ENCODE measurements at places on chromosomes 3 and 15.

DNA sequence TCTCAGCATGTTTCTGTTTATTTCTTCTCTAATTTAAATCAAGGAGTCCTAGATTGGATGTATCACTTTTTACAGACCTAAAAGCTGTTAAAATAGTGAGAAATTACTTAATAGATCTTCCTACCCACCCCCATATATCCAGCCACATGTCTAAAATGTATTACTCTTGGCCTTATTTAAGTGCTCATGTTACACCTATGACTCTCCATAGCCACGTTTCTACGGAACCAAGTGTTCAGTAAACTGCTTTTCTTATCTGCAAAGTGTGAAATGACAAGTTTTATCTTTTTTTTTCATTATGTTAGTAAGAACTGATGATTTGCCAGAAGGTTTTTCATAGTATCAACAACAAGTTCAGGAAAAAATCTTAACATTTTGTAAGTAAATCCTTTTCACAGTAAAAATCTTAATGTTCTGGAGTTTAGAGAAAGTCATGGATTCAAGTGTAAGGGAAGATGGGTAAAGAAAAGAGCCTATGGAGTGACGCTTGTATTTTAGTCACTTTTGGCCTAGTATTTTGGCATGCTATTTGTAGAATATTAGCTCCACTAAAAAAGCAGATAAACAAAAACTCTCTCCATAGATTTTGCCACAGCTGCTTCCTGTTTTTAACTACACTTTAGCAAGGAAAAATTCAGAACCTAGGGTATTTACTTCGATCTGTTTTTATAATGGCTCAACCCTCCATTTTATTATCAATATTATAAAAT lies 41.2 kb upstream of the IGSF10 start:
- DNase-seq: no peak

GRCh38 chr3:32502946-32503286 lies 264 bp upstream of the CMTM6 start:
- DNase-seq: no peak

DNA sequence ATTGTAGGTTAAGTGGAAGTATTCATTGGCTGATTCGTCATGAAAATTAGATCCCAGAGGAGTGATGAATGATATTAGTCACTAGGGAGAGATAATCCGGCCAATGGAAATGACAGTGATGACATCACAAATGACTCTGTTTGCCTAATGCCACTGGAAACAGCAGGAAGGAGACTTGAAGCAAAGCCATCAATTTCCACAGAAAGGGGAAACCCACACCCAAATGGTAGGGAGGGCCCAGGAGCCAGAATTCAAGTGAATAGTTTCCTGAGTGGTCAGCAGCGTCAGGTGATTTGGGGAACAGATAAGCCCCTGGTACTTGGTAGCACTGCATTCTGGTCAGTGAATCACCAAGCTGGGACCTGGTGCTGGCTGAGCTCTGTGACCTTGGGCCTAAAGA lies 3.3 kb upstream of the ADAMTS9 start:
- no peak for DNase-seq

DNA sequence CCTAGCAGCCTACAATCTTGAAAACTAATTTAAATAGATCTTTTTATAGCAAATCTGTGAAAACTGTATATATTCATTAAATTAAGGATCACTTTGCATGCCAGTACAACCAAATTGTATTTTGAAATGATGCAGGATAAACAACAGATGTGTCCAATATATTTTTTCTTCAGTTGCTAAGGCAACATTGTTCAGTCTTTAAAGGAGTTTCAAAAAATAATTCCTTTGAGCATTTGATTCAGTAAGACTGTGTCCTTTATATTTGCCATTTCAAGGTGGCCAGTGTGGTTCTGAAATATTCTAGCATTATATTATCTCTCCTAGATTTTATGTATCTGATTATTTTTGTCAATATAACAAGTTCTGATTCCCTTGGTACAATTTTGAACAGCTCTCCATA lies 254.7 kb downstream of the PLOD2 start:
- no peak for DNase-seq

GRCh38 chr3:185561374-185561943 lies 9.1 kb upstream of the LIPH start:
- no peak for DNase-seq

GRCh38 chr3:113255854-113256615 lies 44.7 kb downstream of the BOC start:
- DNase-seq: peak; percentile 12

DNA sequence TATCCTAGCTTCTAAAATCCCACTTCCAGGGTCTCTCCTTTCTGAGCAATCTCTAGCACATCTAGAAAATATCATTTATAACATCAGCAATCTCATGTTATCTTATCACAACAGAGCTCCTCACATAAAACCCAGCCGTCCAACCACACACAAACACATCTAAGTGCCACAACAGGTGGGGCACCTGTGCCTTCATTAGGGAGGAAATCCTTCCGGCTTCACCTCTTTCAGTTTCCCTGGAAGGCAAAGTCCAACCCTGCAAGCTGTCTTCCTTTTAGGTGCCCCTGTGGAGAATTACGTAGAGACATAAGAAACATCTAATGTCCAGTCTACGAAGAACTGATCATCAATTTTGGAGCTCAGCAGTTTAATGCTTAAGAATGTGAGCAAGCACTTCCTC lies 1.6 kb downstream of the ZDHHC3 start:
- DNase-seq: no peak

- DNase-seq: no peak
Observed at GRCh38 chr3:76702676-76703075, 337.2 kb upstream of the ROBO2 start.

- peak; percentile 29 for DNase-seq
Observed at GRCh38 chr3:133211449-133211848, 173.3 kb downstream of the TMEM108 start.

- DNase-seq: no peak
Observed at GRCh38 chr15:81929557-81929956, 116.3 kb downstream of the MEX3B start.

DNA sequence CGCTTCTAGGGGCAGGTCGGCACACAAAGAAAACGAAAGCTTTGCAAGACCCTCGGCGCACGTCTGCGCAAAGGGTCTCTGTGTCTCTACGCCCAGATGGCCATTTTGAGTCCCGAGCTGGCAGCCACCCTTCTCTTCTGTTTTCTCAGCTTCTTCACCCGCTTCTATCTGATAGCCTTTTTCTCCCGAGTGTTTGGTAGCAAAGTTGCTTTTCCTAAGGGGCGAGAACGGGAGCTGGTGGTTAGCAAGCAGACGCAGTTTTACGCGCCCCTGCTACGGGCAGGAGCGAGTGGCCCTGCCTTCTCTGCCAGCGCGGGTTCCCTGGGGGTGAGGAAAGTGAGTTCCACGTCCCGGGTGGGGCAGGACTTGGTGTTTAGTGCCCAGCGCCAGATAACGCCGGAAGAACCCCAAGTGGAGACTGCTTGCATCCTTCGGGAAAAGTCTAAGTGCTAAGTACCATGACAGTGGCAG lies 2.9 kb upstream of the MKRN2 start:
- DNase-seq: no peak

DNA sequence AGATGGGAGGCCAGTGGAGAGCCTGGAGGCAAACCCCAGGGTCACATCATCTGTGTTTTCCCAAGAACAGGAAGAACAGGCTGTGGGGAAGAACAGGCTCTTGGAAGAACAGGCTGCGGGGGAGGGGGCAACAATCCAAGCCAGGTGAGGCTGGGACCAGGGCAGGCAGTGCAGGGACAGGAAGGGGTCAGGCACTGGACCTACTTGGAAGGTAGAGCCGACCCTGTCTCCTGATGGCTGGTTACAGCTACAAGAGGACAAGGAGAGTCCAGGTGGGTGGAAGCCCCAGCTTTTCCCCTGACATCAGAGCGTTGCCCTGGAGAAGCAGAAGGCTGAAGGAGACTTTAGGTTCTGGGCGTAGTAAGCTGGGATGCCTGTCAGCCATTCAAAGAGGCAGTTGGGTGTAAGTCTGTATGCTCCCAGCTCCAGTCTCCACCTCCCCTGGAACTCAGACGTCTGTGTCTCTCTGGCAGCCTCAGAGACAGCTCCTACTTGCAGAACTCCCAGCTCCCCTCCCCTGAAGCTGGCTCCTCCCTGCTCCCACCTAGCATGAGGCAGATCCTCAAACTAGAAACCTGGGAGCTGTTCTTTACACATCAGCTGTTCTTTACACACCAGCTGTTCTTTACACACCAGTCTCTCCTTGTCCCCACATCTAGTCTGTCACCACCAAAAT lies 130.9 kb downstream of the DNAJB8 start:
- DNase-seq: no peak

- no peak for DNase-seq
Observed at GRCh38 chr15:63366451-63366850, 15.2 kb downstream of the CA12 start.

- DNase-seq: no peak
Observed at GRCh38 chr15:100601617-100602063, 344 bp downstream of the LINS1 start.

- DNase-seq: peak; percentile 20
Observed at GRCh38 chr3:39541917-39542329, 74.4 kb downstream of the MOBP start.

DNA sequence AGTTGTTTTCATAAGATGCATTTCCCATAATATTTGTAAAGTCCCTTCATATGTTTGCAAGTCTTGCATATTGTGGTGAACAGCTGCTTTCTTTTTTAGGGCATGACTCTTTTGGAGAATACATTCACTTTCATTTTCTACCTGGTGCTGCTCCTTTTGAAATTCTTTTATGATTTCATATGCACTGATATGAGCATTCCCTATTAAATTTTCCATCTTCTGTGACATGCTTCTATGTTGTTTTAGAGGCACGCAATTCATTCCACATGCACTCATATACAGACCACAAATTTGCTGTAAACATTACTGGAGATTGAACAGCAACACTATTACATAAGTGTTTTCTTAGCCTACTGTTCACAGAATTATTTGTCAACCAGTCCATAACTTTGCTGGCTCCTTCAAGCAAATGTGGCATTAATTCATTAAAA lies 92.8 kb upstream of the TNFSF10 start:
- peak; percentile 38 for DNase-seq

GRCh38 chr15:32951736-32952464 lies 234.1 kb downstream of the GREM1 start:
- DNase-seq: no peak

GRCh38 chr3:16227566-16227965 lies 37.2 kb downstream of the DPH3 start:
- no peak for DNase-seq

- peak; percentile 17 for DNase-seq
Observed at GRCh38 chr3:122794483-122794778, 438 bp upstream of the SLC49A4 start.

DNA sequence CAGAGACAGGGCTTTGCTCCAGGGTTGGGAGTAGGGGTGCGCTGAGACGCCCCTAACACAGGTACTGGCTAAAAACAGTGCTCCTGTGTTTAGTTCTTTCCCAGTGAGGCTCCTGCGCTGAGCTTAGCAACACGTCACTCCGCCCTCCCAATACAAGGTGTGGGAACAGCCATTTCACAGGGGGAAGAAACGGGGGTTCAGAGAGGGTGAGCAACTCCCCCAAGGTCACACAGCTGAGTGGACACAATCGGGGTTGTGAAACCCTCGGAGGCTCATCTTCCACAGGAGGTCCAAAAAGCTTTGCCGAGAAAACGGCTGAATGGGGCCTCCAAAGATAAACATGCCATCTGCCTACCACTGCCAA lies 628 bp downstream of the PRRT3 start:
- no peak for DNase-seq

DNA sequence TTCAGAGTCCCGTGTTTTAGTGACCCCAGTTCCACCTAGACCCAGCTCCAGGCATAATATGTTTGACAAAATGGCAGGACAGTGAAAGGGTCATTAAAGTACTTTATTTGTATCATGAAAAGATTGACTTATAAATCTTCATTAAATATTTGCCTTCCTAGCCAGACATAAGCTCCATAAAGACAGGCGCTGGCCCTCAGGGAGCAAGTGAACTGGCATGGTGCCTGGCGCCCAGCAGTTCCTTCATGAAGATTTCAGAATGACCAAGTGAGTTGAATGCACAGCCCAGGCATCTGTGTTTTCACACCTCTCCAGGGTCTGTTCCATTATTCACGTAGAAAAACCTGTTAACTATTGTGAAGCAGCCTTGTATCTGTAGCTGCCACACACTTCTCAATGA lies 166.2 kb downstream of the GAP43 start:
- DNase-seq: no peak

GRCh38 chr3:15964605-15965442 lies 167.0 kb upstream of the ANKRD28 start:
- peak; percentile 37 for DNase-seq

GRCh38 chr3:167750272-167750971 lies 14.9 kb downstream of the SERPINI1 start:
- peak; percentile 92 for DNase-seq

DNA sequence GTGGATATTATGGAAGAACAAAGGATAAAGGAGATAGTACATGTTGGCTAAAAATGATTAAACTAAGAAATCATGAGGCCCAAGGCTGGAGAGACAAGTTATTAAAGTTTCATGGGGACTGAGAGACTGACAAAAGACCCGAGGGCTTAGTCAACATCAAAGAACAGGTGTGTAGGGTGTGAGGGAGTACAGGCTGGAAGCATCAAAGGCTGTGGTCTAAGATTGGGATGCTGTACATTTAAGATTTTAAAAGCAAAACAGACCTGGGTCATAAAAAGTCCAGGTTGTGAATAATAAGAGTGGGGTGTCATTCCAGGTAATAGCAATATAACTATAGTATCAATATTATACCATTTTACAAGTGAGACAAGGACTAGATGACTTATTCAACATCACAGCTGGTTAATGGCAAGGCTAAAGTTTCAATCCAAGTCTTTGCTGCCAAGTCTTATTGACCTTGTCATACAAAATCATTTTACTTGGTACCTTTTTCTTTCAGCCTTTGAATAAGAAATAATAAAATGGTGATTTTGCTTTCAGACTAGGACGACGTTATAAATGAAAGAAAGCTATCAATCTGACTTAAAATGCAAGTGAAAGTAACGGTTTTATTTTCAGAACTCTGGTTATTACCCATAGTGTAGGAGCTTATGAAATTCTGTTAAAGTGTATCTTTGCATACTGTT lies 211.6 kb downstream of the TNIK start:
- DNase-seq: no peak

- DNase-seq: peak; percentile 68
Observed at GRCh38 chr15:63551400-63551799, 45.8 kb upstream of the FBXL22 start.

GRCh38 chr15:84924077-84924731 lies 39.7 kb downstream of the SLC28A1 start:
- DNase-seq: no peak

DNA sequence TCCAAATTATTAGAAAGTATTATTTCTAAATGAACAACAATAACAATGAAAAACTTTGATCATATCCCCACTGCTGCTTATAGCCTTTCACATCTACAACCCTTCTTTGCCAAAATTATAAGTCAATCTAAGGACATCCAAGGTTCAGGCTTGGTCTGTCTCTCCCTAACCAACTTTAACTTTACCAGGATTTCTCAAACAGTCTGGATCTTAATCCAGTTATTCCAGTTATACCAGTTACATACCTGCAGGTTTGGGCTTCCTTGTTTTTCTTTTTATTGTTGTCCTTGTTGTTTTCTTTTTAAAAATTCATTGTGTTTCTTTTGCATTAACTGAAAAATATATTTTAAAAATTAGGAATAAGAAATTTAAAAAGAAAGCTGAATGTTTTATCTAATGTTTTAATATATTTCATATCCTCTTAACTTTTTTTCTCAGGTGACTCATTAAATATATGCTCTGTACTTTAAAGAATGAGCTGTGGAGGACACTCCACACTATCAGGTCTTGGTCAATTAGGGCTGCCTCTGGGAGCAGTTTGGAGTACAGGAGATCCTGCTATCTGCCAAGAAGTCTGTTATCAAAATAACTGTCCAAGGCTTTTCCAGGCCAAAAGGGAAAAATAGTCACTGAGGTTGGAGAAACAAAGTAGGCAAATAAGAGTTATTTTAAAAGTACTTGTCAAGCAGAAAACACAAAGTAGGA lies 421.4 kb downstream of the EPHA6 start:
- DNase-seq: no peak

- no peak for DNase-seq
Observed at GRCh38 chr3:171021377-171021776, 5.1 kb downstream of the SLC2A2 start.
